Stimulated activated naive CD4-positive, alpha-beta T cell (primary cell): ENCODE measurements at places on chromosomes 6 and 20.

DNA sequence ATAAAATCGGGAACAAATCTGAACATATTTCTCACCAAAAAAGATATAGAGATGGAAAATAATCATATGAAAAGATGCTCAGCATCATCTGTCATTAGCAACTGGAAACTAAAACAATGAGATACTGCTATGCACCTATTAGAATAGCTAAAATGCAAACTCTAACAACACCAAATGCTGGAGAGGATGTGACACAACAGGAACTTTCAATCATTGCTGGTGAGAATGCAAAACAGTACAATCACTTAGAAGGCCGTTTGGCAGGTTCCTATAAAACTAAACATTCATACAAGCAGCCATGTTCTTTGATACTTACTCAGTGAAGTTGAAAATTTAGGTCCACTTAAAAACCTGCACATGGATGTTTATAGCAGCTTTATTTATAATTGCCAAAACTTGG, 67.0 kb downstream of the FAM50B start:
- no peak for DNase-seq

DNA sequence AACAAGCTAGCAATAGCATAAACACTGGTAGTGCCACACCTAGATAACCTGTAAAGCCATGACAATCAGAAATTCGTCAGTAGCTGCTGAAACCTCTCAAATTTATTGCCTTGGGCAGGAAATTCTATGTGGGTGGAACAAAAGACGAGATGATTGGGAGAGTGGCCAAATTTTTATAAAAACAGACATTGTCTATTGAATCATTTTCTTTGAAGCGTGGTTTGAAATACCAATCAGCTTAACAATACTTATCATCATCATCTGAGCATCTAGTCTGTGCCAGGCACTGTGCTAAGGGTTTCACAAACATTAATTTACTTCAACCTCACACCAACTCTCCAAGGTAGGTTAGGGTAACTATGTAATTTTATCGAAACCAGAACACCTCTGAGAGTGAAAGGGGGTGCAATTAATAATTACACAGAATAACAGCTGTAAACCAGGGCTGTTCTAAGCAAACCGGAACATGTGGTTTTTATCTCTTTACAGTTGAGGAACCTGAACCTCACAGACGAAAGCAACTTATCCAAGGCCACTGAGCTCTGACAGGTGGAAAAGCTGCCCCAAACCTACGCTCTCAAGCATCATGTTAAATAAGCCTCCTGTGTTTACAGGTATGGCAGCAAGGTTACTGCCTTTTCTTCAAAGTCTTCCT, 43.4 kb downstream of the NHSL1 start:
- DNase-seq, result peak; percentile 8

GRCh38 chr6:146587459-146587858, 11.3 kb upstream of the ADGB start:
- DNase-seq, result no peak

GRCh38 chr20:19544684-19545083, 213.4 kb upstream of the RIN2 start:
- no peak for DNase-seq

- DNase-seq, result no peak
Measured at GRCh38 chr6:142648036-142648451, 296.9 kb downstream of the HIVEP2 start.

GRCh38 chr6:19059102-19059501, 672.0 kb downstream of the RNF144B start:
- DNase-seq, result no peak
